NCI-H446 (cell line): ENCODE measurements at places on chromosomes 7 and 10.

- DNase-seq, result no peak
These were observed 19.8 kb downstream of the MDFIC start for GRCh38 chr7:114941692-114942091.

DNA sequence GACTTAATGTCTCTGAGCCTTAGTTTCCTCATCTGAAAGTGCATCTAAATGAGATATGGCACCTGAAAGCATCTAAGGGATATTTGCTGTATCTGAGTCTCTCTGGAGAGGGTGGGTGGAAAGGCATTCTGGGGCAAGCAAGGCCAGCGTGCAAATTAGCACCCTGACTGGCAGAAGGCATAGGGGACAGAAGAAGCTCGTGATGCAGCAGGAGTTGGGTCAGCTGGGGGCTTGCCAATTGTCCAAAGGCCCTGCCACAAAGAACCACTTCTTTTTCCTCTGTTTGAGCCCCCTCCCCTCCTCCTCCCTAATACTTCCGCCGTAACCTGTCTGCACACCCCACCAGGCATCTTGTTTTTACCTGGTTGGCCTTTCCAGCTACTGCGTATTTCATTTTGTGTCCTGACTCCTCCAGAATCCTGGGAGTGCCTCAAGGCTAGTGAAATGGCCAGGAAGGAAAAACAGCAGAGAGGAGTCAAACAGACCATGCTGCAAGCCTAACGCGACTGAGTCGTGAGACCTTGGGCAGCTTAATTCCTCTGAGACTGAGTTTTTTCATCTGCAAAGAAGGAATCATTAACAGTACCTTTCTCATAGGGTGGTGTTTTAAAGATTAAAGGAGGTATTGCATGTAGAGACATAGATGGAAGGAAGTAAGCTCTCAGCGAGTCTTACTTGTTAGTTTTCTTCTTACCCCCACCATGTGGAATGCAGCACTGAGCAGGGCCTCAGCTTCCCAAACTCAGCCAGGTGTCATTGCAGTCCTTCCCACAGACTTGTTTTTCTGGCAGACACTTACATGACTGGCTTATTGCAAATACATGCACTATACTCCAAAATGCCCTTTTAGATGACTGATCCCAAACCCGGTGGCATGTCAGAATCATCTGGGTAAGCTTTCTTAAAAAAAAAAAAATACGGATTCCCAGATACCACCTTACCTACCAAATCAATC lies 49.1 kb upstream of the MXI1 start:
- no peak for DNase-seq

DNA sequence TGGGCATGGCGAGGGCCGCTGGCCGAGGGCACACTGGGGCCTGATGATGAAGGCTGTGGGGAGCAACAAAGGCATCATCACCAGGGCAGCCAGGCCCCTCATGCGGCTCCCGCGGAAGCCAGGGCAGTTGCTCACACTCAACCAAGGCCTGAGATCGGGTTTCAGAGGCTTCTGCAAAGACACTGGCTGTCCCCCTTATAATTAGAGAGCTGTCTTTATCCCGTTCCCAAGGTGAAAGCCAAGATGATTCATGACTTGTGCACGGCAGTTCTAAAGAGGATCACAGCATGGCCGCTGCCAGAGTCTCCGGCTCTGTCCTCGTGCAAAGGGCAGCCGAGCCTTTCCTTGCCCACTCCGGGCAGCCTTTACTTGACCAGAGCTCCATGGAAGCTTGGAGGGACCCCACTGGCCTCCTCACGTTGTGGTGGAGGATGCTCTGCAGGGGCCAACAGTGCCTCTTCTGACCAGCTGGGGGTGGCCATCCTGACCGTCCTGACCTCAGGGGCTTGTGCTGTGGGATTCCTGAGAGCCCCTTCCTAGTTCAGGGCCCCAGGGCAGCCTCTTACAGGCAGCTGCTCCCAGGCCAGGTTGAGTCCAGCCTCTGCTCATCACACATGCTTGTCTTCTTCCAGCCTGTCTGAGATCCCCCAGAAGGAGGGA lies 82.3 kb downstream of the PRKAG2 start:
- DNase-seq, result no peak

GRCh38 chr7:155234158-155234492 lies 63.6 kb upstream of the INSIG1 start:
- DNase-seq, result no peak

DNA sequence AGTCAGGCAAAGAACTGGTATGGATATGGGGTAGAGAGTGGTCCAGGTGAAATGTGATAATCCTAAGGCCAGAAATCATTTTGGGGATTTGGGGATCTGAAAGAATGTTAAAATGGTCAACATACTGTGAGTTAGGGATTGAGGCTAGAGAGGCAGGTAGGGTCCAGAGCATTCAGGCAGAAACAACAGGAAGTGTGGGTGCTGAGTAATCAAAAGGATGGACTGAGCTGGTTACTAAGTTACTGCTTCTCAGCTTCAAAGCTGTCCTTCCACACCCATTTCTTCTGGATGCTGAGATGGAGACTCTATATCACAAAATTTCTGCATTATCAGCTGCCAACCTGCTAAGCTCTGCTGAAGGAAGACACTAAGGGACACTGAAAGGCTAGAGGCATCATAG lies 30.6 kb upstream of the PRKCQ start:
- no peak for DNase-seq

DNA sequence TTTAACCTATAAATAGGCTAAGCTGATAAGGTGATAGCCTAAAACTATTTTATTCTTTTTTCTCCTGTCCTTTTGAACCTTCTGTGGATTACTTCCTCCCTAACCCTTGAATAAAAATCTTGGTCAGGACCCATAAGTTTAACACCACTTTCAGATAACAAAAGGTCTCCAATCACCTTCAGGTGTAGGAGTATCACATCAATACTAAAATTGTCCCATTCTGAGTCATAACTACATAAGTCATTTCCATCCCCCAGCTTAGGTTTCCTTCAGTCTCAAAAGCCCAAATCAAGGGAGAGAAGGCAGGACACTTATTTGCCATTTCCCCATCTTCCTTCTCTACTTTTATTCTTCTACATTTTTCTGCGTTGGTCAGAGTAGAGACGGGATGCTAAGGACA lies 56.9 kb upstream of the WNT16 start:
- DNase-seq, result no peak

GRCh38 chr10:131678171-131678570 lies 222.6 kb upstream of the PPP2R2D start:
- DNase-seq, result no peak

DNA sequence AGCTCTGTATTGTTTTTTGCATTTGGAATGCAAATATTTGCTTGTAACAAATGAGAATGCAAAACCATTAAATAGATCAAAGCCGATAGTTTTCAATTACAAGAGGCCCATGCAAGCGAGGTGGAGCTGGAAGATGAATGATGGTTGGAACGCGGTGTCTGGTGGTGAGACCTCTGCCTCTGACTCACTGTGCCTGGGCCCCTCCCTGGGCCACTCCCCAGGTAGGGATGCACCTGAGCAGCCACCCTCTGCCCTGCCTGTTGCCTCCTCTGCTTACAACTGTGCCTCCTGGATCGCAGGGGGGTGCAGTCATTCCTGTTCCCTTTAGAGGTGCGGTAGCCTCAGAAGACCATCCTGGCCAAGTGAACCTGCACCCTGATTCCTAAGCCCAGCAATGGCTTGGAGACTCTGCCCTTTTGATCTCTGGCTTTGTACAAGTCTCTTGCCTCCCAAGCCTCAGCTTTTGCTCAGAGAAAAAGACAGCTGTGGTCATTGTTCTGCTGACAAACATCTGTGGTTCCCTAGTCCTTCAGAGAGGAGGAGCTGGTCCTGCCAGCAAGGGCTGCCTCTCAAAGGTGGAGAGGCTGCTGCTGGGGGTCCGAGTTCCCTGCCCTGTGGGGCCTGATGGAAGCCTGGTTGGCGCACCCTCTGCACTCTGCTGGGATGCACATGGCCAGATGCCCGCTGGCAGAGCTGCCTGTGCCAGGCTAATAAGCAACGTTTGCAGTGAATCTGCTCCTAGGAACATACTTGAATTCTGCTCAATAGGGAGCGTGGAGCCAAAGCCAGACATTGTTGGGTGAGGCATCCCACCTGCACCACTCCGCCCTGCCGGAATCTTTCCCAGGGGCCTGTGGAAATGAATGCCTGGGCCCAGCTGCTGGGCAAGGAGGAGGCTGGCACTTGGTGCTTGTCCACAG lies 126.3 kb upstream of the TCERG1L start:
- no peak for DNase-seq

- no peak for DNase-seq
These were observed 482.6 kb downstream of the INHBA start for GRCh38 chr7:41220266-41220665.

GRCh38 chr10:84358743-84359142 lies 30.4 kb downstream of the CCSER2 start:
- no peak for DNase-seq

DNA sequence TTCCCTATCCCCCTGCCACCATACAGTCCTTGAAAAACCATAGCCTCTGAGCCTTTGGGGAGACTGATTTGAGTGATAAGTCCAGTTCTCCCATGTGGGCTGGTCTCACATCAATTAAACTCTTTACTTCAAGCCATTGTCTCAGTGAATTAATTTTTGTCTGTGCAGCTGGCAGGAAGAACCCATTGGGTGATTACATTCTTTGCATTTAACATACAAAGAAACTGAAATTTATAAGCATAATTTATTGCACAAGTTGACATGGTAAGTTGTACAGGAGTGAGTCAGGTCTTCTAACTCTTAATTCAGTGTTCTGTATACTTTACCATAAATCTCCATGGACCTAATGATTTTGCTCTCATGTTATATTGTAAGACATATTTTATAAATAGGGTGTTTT lies 1613.0 kb upstream of the LRRTM3 start:
- no peak for DNase-seq

GRCh38 chr7:50660040-50660829 lies 95.0 kb upstream of the DDC start:
- no peak for DNase-seq

DNA sequence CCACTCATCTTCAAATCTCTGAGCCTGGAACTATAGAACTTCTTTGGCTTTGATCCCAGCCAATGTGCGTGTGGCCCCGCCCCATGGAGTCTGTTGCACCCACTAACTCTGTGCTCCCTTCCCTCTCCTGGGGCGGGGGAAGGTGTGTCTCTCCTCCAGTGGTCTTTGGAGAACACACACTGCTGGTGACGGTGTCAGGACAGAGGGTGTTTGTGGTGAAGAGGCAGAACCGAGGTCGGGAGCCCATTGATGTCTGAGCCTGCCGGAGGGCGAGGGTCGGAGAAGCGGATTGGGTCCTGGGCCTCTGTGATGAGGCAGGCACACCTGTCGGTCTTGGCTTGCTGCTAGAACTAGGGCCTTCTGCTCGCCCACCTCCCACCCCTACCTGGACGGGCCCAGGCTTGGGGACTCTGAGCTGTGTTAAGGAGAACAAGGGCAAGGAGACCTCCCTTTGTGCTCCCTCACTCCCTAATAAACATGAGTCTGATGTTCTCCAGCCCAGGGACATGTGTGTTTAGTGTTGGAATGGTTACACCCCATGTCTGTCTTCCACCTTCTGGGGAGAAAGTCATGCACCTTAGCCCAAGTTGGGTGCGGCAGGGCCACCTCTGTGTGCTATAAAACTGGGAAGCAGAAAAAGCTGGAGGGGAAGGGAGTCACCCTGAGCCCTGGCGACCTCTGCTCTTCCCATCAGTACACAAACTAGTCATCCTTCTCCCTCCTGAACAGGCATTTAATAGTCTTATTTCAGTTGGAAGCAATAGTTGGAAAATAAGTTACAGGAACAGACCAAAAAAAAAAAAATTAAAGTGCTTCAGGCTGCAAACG lies 4.6 kb downstream of the TRAPPC14 start:
- DNase-seq, result no peak

GRCh38 chr7:47283497-47284131 lies 298.3 kb downstream of the TNS3 start:
- no peak for DNase-seq
